ENCODE measurements at places on chromosomes 2 and 18. TPM values are rescaled to one million over a fixed set of nuclear protein-coding genes. Genes with fewer than 3 reads are reported as not detected.

The SPDYA gene
- 0.35 TPM for total RNA-seq

The KLHL29 gene
- total RNA-seq: 4.3 TPM

The DSC2 gene
- total RNA-seq: 39.7 TPM

The CYBRD1 gene
- total RNA-seq: 12.6 TPM

The C2orf15 gene
- total RNA-seq: 5.5 TPM

The CFC1 gene
- total RNA-seq: 0.31 TPM

The EPHA4 gene
- total RNA-seq: 5.1 TPM

The PLA2R1 gene
- 2.2 TPM for total RNA-seq

The NDC80 gene
- total RNA-seq: 40.3 TPM

The TGFBRAP1 gene
- 21.9 TPM for total RNA-seq

The COL6A3 gene
- total RNA-seq: 3.4 TPM

DNA sequence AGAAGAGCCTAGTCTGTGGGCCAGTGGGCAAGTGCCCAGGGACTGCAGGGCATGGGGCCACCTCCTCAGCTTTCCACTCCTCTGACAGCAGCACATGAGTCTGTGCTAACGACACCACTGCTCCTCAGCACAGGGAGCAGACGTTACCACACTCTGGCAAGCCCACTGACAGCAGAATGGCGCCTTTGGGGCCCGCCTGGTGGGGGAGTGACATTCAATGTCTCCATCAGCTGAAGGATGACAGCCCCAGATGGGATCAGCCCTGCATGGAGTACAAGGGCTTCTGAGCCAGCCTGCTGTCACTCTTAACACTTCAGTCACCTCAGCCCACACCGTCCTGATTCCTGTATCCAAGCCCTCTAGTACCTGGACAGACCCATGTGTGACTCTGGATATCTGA lies 149.4 kb upstream of the SMAD2 start:
- no peaks in the 10 kb centered on the region for H3K4me1 ChIP-seq
- no peaks in the 10 kb centered on the region for H3K36me3 ChIP-seq
- H3K27ac ChIP-seq: no peak overlapping the region
- DNase-seq: no peak
- H3K27me3 ChIP-seq: no peaks in the 10 kb centered on the region
- no peak overlapping the region for H3K4me3 ChIP-seq

GRCh38 chr2:205883965-205884364 lies 201.7 kb downstream of the NRP2 start:
- H3K27me3 ChIP-seq: no peaks in the 10 kb centered on the region
- no peak overlapping the region for H3K4me3 ChIP-seq
- H3K36me3 ChIP-seq: no peaks in the 10 kb centered on the region
- H3K4me1 ChIP-seq: peaks cover 5% of the 10 kb centered on the region
- H3K27ac ChIP-seq: no peak overlapping the region

DNA sequence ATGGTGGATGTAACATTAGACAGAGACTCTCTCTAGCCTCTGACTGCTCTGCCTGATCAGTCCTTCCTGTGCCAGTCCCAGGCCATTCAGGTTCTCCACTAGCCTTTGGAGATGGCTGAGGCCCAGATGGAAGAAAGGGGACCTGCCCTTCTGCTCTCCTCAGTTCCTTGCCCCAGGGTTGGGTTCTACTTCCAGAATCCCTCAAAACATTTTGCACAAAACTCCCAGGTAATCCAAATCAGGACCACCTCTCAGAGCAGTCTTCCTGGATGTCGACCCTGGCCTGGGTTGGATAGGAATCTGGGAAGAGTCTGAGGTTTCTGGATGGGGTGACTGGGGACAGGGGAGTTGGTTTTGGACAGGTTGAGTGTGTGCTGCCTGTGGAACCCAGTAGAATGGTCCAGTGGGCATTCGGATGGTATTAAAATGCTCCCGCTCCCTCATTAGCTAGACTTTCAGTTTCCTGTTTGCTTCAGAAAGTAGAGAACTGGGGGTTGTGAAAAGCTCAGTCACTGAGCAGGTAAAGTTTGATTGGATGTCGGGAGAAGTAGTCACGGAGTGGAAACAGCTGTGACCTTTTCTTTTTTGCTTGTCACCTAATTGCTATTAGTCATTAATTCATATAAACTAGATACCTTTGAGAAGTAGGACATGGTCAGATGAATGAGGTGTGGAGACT lies 37.9 kb downstream of the DPYSL5 start:
- H3K4me3 ChIP-seq: no peak overlapping the region
- no peaks in the 10 kb centered on the region for H3K27me3 ChIP-seq
- no peaks in the 10 kb centered on the region for H3K36me3 ChIP-seq
- no peak overlapping the region for H3K27ac ChIP-seq

DNA sequence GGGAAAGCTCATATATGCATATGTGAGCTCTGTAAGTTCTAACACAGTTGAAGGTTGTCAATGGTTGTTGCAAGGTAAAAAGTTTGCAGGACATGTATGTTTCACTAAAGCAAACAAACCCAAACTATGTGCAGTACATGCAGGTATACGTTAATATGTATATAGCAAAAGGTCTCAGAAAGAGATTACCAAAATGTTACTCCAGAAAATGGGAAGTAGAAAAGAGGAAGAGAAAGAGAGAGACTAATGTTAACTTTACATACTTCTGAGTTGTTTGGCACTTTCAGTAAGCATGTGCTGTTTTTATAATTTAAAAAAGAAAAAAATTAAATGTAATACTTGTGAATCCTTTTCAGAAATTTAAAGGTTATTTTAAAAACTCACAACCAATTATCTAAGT lies 32.8 kb upstream of the PEX13 start:
- no peaks in the 10 kb centered on the region for H3K4me1 ChIP-seq
- H3K4me3 ChIP-seq: no peak overlapping the region
- no peaks in the 10 kb centered on the region for H3K27me3 ChIP-seq
- no peak overlapping the region for H3K27ac ChIP-seq
- no peak for DNase-seq
- H3K36me3 ChIP-seq: no peaks in the 10 kb centered on the region

- DNase-seq: no peak
- H3K27me3 ChIP-seq: no peaks in the 10 kb centered on the region
- H3K36me3 ChIP-seq: no peaks in the 10 kb centered on the region
- H3K27ac ChIP-seq: no peak overlapping the region
These were observed 13.4 kb upstream of the GLS start for GRCh38 chr2:190867212-190867611.

DNA sequence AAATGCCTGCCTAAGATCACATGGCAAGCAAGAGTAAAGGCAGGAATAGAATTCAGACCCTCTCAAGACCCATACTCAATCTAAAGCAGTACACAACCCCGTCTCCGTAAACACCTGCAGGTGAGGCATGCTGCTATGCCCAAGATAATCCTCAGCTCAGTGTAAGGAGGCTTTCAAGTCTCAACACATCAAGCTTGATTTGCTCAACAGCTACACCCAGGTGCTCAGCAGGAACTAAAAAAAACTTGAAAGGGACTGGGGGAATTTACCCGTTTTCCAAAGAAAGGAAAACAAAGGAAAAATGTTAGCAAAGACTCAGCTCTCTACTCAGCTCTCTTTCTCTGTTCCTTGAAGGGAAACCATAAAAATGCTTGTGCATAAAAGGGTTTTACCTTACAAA lies 301.8 kb downstream of the C1D start:
- no peak overlapping the region for H3K4me3 ChIP-seq
- H3K36me3 ChIP-seq: no peaks in the 10 kb centered on the region
- DNase-seq: no peak
- H3K27me3 ChIP-seq: no peaks in the 10 kb centered on the region

- H3K27me3 ChIP-seq: no peaks in the 10 kb centered on the region
- H3K36me3 ChIP-seq: no peaks in the 10 kb centered on the region
- peak overlapping the region; percentile 44 for H3K4me3 ChIP-seq
- DNase-seq: no peak
- H3K27ac ChIP-seq: no peak overlapping the region
These were observed 125.5 kb upstream of the ZNF516 start for GRCh38 chr18:76620321-76621170.

DNA sequence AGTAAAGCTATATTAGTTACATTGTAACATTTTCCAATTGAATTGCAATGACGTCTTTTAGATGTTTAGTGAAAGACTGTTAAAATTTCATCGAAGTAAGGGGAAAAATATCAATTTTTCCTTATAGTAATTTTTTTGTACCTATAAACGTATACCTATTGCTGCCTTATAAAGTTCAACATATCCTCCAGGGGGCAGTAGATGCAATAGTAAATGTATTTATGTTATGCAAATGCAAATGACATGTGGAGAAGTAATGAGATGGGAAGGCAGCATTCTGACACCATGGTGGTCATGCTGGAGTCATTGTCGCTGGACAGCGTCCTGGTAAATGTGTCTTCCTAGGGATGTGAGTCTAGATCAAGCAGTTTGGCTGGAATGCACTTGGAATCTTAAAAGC lies 38.7 kb downstream of the MSTN start:
- H3K36me3 ChIP-seq: no peaks in the 10 kb centered on the region
- no peaks in the 10 kb centered on the region for H3K4me1 ChIP-seq
- H3K27ac ChIP-seq: no peak overlapping the region
- peak; percentile 1 for DNase-seq

- no peaks in the 10 kb centered on the region for H3K36me3 ChIP-seq
- H3K4me3 ChIP-seq: no peak overlapping the region
- H3K4me1 ChIP-seq: no peaks in the 10 kb centered on the region
- no peak overlapping the region for H3K27ac ChIP-seq
- no peak for DNase-seq
These were observed 81.2 kb upstream of the CYRIA start for GRCh38 chr2:16746833-16747232.

- no peak for DNase-seq
- H3K27me3 ChIP-seq: no peaks in the 10 kb centered on the region
- no peaks in the 10 kb centered on the region for H3K36me3 ChIP-seq
- H3K27ac ChIP-seq: no peak overlapping the region
- no peak overlapping the region for H3K4me3 ChIP-seq
- H3K4me1 ChIP-seq: no peaks in the 10 kb centered on the region
These were observed 83.8 kb upstream of the TMEM17 start for GRCh38 chr2:62589691-62590356.

DNA sequence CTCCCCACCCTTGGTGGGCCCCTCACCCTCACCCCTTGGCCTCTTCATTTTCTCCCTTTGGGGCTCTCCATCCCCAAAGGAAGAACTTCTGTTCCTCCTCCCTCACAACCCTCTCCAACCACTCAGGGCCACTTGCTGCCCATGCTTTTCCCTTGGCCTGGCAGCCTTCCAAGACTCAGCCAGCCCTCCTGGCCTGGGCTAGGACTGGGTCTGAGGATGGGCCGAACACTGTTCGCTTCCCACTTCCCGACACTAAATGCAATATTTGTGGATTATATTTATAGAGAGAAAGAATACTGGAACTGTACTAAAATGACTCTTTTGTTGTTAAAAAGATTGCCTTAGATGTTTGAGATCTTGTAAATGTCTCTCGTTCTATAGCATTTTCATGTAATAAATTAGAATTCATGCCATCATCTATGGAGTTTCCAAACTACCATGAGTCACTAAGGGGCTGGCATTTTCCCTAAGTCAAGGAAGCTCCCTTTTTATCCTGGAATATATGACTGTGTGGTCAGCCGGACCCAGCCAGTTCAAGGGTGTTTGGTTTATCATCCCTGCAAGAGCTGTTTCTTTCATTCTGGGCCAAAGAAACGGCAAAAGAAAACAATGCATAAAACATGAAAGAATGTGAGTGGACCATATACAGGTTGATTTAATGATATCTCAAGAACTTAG lies 3.8 kb downstream of the CXCR2 start:
- H3K4me3 ChIP-seq: no peak overlapping the region
- no peak for DNase-seq
- no peaks in the 10 kb centered on the region for H3K4me1 ChIP-seq
- H3K27me3 ChIP-seq: no peaks in the 10 kb centered on the region
- no peaks in the 10 kb centered on the region for H3K36me3 ChIP-seq
- H3K27ac ChIP-seq: no peak overlapping the region

- H3K27me3 ChIP-seq: no peaks in the 10 kb centered on the region
- no peak overlapping the region for H3K27ac ChIP-seq
- no peaks in the 10 kb centered on the region for H3K36me3 ChIP-seq
- H3K4me3 ChIP-seq: no peak overlapping the region
- no peaks in the 10 kb centered on the region for H3K4me1 ChIP-seq
These were observed 48.2 kb downstream of the MTHFD2 start for GRCh38 chr2:74246496-74247195.

- no peaks in the 10 kb centered on the region for H3K27me3 ChIP-seq
- H3K4me3 ChIP-seq: no peak overlapping the region
- no peak overlapping the region for H3K27ac ChIP-seq
- no peaks in the 10 kb centered on the region for H3K4me1 ChIP-seq
These were observed 11.8 kb downstream of the DSC3 start for GRCh38 chr18:31030574-31031278.

DNA sequence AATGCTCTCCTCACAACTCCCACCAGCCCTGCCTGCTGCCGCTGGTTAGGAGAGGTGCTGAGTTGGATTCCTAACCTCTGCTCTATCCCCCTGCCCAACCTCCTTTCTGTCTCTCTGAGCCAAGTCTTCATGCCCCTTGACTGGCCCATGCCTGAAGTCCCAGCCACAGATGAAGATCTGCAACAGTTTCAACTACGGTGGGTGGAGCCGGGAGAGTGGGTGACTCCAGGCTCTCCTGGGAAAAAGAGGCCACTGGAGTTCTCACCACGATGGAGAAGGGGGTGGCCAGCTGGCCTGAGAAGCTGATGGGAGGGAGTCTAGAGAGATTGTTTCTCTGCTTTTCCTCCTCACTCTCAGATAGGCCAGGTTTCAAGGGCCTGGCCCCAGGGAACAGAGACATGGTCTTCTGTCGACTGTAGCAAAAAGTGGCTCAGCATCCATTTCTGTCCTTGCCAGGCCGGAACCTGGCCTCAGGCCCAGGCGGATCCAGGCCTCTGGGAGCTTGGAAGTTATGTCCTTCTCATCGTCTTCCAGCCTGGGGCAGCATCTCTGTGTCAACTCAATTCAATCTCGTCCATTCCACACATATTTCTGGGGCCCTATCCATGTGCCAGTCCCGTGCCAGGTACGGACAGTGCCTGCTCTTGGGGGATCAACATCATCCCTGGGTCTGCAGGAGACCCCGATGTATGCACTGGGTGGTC lies 75.3 kb downstream of the INHBB start:
- no peak overlapping the region for H3K27ac ChIP-seq
- H3K36me3 ChIP-seq: no peaks in the 10 kb centered on the region
- peaks cover 3% of the 10 kb centered on the region for H3K4me1 ChIP-seq
- H3K4me3 ChIP-seq: no peak overlapping the region
- no peak for DNase-seq
- H3K27me3 ChIP-seq: no peaks in the 10 kb centered on the region

DNA sequence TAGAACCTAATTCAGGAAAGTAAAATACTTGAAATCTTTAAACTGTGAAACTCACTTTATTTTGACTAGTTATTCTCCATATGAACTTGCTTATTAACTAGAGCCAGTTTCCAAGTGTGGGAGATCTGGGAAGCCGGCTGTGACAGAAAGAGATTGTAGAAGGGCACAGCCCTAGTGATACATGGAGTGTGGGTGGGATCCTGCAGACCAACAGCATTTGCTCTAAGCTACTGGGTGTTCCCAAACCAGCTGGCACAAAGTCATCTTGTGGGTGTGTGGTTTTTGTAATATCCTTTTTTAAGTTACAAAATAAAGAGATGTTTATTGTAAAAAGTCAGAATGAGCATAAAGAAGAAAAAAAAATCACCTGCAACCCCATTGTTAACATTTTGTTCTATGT lies 3.4 kb downstream of the DUSP19 start:
- no peak overlapping the region for H3K27ac ChIP-seq
- no peak overlapping the region for H3K4me3 ChIP-seq
- H3K4me1 ChIP-seq: peaks cover 10% of the 10 kb centered on the region
- no peak for DNase-seq
- H3K36me3 ChIP-seq: no peaks in the 10 kb centered on the region
